Articular chondrocyte of knee joint (primary cell): ENCODE measurements at places on chromosomes 11 and 22. TPM values are rescaled to one million over a fixed set of nuclear protein-coding genes. Genes with fewer than 3 reads are reported as not detected.

Gene E2F8
- 0.52 and 1.1 TPM in 2 replicates for total RNA-seq

Gene SOX6
- total RNA-seq, result 8.4 and 11.6 TPM in 2 replicates

Gene A4GALT
- total RNA-seq, result 23.9 and 31.4 TPM in 2 replicates

Gene ANO9
- total RNA-seq, result not detected in 2 replicates

Gene CABP4
- 0.11 TPM in 1 of 2 replicates, not detected in the other for total RNA-seq

Gene CSNK2A3
- total RNA-seq, result 2.7 and 5.1 TPM in 2 replicates

Gene TTC38
- total RNA-seq, result 29.5 and 31.0 TPM in 2 replicates

Gene SMDT1
- total RNA-seq, result 6.7 and 8.2 TPM in 2 replicates
